ENCODE measurements at places on chromosomes 6 and 20.

DNA sequence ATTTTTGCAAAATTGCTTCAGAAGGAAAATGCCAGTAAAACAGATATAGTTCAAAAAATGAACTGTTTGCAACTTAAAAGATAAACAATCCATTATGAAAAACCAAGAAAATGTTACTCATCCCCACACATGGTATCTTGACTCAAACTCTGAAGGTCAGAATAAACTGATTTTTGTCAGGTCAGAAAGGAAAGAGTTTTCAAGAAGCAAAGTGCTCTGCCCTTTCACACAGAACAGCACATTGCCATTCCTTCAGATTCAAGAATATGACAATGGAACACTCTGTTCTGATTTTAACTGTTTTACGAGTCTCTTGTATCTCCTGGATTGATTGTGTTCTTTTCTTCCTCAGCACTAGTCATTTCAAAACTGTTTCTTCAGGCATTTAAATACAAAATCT, 33.8 kb upstream of the NT5E start:
- no peak for DNase-seq

- no peak for DNase-seq
These were observed 236.9 kb downstream of the ATXN1 start for GRCh38 chr6:16524380-16524707.

DNA sequence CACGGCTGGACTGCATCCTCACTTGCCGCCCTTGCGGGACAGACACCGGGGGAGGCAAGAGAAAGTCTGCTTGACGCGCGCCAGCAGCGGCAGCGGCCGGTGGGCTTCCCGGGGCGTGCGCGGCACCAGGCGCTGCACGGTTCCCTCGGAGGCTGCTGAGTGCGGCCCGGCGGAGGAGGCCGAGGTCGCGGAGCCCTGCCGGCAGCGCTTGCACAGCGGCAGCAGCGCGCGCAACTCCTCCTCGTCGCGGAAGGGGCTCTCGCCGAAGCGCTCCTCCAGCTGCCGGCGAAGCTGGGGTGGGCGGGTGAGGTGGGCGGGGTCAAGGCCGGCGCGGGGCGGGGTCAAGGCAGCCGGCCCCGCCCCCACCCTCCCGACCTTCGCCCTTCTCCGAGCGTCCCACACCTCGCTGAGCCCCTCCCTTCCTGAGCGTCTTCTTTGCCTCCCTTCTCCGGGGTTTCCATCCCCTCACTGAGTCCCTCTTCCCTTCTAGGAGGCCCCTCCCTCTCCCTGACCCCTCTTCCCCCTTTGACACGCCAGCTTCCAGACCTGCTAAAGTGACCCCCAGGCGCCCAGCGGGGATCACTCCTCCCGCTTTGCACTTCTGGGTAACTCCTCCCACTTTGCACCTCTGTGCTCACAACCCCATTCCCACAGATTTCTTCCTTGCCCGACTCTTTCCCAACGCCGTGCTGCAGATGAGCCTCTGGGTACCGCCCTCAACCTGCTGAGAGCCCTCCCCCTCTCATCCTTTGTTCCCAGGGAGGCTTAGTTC, 8.8 kb downstream of the DUSP15 start:
- peak; percentile 44 for DNase-seq

GRCh38 chr6:336159-337114, 44.1 kb downstream of the DUSP22 start:
- no peak for DNase-seq

DNA sequence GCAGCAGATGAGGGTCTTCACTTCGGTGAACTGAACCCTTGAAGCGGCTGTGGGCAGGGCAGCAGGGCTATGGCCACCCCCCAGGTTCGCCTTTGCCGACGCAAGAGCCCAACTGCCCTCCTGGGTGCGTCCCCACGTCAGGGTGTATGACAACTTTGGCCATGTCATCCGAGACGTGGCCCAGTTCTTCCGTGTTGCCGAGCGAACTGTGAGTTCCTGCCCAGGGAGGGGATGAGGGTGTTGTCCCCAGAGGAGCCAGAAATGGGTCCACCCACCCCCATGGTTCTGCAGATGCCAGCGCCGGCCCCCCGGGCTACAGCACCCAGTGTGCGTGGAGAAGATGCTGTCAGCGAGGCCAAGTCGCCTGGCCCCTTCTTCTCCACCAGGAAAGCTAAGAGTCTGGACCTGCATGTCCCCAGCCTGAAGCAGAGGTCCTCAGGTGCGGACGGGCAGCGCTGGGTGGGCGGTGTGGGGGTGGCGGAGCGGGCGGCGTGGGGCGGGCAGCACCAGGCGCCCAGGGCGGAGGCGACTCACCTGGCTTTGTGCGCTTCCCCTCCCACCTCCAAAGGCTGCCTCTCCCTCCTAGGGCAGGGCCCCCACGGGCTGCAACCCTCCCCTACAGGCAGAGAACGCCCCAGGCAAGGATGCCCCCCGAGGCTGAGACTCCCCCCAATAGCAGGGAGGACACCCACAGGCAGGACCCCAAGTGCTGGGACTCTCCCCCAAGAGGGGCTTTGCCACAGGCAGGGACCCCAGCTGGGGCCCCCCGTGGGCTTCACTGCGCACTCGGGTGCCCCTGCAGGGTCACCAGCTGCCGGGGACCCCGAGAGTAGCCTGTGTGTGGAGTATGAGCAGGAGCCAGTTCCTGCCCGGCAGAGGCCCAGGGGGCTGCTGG, 6.2 kb upstream of the TNFRSF6B start:
- DNase-seq, result no peak

- no peak for DNase-seq
These were observed 84.2 kb upstream of the FRMD1 start for GRCh38 chr6:168163096-168163731.

- no peak for DNase-seq
These were observed 141.0 kb upstream of the COL21A1 start for GRCh38 chr6:56388415-56388755.

DNA sequence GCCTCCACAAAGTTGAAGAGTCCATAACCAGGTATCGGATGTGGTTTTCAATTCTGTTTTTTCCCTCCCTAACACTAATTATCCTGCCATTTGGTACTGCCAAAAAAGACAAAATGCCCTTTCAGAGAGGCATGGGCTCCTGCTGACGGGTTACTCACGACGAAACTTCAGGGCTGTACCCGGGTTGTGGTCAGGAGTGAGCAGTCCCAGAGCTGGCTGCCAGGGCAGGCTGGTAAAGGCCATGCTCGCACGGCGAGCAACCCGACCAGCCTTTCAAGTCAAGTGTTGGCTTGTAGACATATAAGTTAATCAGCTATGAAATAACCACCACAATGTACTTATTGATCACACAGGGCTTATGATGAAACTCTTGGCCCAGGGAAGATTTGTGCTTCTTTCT, 152.5 kb downstream of the FOXC1 start:
- DNase-seq, result no peak

DNA sequence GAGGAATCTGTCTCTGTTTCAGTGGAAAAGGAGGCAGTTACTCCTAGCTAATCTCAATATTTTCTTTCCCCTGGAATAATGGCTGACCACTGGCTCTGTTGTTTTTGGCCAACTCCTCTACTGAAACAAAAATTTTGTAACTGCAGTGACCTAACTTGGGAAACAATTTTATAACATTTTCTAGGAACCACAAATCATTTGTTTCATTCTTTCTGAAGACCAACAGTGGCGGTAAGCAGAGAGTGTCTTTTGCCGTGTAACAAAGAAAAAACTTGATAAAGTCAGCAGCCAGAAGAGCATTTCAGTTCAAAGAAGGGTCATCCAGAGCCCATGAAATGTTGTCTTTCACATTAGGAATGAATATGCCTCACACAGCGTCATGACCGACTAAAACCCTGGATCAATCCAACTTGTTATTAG, 11.8 kb upstream of the BFSP1 start:
- DNase-seq, result no peak

DNA sequence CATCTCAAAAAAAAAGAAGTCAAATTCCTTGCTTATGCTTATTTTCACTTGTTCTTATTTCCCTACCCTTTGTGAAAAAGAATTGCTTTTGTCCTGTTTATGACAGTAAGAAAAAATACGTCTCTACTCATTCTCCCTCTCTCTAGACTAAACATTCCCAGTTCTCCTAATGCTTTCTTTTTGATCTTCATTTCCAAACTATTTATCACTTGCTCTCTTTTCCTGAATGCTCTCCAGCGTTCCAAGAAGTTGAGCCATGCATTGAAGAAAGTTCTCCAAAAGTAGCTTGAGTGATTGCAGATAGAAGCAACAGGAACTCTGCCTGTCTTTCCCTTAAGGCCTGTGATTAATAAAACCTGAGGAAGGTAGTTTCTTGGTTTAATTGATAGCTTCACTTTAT, 53.1 kb upstream of the TMEM170B start:
- no peak for DNase-seq

- DNase-seq, result no peak
These were observed 587.5 kb downstream of the RFPL4B start for GRCh38 chr6:112934433-112935327.

- no peak for DNase-seq
These were observed 63.2 kb downstream of the FGD2 start for GRCh38 chr6:37068356-37069270.

DNA sequence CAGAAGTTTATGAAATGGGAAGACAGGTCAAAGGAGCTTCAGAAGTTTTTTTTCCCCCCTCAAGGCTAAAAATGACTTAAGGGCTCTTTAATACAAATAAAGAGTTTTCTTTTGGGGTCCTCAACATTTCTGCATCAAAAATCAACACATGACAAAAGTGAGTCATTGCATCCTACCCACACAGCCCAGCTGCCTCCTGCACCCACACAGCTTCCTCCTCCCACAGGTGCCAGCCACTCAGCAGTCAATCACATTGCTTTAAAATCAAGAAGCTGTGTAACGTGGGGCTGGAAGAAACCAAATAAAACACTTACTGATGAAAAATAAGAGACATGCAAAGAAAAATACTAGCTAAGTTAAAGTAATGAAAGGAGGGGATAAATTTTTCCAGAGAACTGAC, 68.5 kb downstream of the MAP3K5 start:
- DNase-seq, result peak; percentile 57

DNA sequence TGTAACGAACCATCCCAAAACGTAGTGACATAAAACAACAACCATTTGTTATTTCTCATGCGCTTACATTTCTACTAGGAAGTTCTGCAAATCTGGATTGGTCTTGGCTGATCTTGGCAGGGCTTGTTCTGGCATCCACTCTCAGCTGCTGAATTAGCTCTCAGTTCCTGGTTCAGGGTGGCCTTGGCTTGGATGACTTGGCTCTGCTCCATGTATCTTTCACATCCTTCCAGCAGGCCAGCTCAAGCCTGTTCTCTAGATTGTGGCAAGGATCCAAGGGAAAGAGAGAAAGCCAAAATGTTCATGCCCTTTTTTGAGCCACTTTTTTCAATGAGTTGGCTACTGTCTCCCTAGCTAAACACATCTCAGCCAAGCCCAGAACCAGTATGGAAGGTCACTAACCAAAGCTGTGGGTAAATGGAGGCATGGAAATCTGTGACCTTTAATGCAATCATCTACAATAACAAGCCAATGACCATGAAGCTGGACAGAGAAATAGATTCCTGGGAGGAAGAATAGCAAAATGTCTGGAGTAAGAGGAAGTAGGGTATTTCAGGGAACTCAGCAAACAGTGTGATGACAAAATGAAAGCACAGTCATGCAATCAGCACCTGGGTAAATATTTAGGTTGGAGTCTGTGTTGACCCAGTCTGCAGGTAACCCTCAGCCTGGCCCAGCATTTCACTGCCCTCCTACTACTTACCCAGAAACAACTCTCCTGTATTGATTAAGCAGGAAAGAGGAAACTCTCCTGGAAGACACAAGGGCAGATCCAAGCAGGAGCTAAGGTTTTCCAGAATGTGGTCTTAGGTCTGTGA, 32.7 kb upstream of the SNAP25 start:
- no peak for DNase-seq

DNA sequence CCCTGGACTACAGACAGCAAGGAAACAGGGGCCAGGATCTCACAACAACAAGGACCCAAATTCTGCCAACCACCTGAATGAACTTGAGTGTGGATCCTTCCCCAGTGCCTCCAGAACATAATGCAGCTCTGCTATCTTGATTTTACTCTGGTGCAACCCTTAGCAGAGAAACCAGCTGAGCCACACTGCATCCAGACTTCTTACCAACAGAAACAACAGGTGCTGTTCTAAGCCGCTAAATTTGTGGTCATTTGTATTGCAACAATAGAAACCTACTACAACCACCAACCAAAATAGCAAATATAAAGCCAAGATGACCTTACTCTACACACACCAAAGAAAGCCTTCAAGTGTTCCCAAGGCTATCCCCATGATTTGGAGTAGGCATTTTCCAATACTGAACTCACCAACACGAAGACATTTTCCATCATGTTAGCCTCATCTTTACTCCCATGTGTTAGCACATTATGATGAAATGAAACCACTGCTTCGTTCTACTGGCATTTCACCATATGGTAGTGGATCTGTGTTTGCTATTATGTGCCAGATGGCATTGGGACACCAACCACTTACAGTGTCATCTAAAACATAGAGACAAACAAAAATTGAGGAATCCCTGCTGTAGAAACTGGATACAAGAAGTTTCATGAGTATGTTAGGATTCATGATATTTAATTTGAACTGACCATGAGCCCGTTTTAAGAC, 249.8 kb upstream of the ID4 start:
- no peak for DNase-seq

GRCh38 chr6:5457983-5458683, 196.8 kb downstream of the FARS2 start:
- no peak for DNase-seq

GRCh38 chr6:103273048-103273447, 1586.7 kb downstream of the HACE1 start:
- no peak for DNase-seq

- DNase-seq, result no peak
These were observed 138.1 kb upstream of the PHACTR3 start for GRCh38 chr20:59466107-59466815.

GRCh38 chr6:25547797-25548196, 104.2 kb upstream of the SCGN start:
- DNase-seq, result no peak

- DNase-seq, result no peak
These were observed 311.8 kb downstream of the CD83 start for GRCh38 chr6:14429396-14429795.

GRCh38 chr6:56156643-56157042, 90.7 kb downstream of the COL21A1 start:
- DNase-seq, result no peak

- no peak for DNase-seq
These were observed 6.0 kb upstream of the QKI start for GRCh38 chr6:163408352-163408991.

- peak; percentile 31 for DNase-seq
These were observed 5.1 kb downstream of the KCNS1 start for GRCh38 chr20:45095805-45096238.

DNA sequence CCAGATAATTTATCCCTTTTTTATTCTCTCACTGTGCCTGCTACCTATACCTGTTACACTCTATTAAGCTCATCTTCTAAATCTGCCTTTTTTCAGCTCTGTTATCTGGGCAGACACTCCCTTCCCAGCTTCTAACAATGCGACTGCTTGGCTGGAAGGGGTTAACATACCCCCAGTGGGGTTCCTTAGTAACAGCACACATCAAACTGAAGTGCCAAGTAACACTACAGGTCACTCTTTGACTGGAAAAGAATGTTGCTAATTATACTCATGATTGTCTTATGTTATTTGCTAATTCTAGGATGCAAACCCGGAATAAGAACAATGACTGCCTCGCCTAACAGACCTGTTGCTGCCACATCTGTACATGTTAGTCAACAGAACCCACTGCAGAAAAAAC, 203.5 kb downstream of the EPM2A start:
- DNase-seq, result no peak
